ENCODE measurements at places on chromosomes 4 and X.

DNA sequence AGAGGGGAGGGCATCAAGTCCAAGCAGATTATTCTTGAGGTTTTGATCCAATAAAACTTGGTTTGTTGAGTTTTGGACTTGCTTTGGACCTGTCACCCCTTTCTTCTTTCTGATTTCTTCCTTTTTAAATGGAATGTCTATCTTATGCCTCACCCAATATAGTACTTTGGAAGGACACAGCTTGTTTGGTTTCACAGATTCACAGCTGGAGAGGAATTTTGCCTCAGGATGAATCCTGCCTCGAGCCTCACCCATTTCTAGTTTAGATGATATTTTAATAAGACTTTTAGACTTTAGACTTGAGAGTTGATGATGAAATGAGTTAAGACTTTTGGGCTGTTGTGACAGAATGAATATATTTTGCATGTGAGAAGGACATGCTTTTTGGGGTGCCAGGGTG is 136.9 kb upstream of the PDE5A start:
- DNase-seq, result no peak

GRCh38 chr4:158766434-158767044 is 2.3 kb upstream of the FNIP2 start:
- DNase-seq, result no peak

DNA sequence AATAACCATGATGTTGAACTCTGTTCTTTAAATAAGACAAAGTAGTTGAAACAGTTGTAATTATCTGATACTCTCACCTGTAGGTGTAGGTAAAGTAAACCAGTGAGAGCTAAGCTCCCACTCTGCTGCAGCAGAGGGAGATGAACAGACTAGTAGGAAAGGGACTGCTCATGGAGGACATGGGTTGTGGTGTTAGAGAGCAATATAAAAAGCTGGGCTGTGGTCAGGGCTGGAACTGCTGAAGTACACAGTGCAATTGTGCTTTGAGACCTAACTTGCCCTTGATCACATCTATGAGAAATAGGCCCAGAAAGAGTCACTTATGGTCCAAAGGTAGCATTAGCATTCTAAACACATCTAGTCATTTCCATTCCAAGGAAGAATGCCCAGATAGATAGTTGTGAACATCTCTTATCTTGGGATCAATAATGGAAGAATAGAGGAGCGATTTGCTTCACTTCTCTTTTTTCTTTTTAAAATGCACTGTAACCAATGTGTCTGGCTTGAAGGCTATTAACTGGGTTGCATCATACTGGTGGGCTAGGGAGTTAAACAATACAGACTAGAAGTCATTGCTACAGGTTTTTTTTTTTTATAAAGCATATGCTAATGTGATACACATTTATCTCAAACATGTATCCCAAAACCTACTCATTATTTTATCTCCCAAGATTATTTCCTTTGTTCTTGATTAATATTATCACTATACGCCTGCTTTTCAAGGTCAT is 251.3 kb upstream of the CENPE start:
- DNase-seq, result no peak

DNA sequence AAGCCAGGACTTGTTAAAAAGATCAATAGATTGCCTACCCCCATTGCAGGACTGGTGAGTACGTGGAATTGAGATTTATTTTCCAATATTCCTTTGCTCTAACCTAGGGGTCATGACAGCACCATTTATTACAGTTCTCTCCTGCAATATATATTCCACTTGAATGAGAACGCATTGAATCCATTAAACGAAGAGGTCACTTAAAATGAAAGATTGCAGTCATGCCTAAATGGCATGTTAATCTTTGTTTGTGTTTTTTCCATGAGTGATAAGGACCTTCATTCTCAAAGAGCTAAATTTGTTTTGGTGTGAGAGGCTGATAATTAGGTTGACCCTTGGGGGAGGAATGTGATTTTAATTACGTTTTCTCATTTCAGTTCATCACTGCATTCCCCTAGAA is 13.5 kb upstream of the LIMCH1 start:
- no peak for DNase-seq

- no peak for DNase-seq
Observed at GRCh38 chr4:77500801-77501200, 104.8 kb upstream of the CXCL13 start.

DNA sequence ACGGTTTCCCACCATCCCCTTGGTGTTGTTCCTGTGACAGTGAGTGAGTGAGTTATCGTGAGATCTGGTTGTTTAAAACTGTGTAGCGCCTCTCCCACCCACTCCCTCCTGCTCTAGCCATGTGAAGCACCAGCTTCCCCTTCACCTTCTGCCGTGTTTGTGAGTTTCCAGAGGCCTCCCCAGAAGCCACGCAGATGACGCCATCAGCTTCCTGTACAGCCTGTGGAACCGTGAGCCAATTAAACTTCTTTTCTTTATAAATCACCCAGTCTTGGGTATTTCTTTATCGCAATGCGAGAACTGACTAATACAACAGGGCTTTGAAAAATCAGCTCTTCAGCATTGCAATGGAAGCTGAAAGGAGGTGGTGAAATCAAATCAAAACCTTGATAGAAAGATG is 50.0 kb downstream of the FGFBP1 start:
- no peak for DNase-seq

- no peak for DNase-seq
Observed at GRCh38 chr4:120874792-120875774, 47.4 kb downstream of the PRDM5 start.

DNA sequence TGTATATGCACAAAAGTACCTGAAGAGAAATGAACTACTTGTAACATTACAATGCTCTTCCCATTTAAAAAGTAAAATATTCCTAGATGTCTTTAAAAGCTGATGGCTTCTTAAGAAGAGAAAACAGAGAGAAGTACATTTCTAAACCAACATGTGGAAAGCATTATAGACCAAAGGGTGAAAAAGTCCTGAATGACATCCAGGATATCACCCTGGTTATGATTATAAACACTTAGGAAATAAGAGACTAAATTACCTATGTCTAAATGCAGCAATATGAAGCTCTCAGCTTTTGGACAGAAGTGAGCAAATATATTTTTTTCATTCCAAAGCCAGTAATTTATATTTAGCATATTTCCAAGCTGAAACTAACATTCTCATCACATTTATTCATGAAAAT is 21.7 kb upstream of the EGFL6 start:
- DNase-seq, result no peak

GRCh38 chr4:106569146-106570031 is 200.8 kb upstream of the GIMD1 start:
- DNase-seq, result no peak

GRCh38 chrX:87006561-87006960 is 511.0 kb upstream of the KLHL4 start:
- no peak for DNase-seq

DNA sequence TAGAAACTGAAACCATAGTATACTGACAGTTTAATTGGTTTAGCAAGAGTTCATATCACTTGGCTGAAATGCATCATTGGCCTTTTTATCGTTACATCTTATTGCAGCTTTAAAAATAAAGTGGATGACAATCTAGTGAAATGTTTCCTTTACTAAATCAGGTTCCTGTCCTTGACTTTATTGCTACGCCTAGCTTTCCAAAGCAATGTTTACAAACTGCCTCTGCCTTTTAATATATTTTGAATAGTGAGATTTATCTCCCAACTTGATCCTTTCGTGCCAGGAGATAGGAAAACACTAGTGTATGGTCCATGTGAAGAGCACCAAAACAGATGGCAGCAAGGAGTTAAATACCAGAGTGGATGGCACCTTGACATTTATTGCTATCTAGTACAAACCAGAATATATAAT is 67.0 kb downstream of the GPC3 start:
- no peak for DNase-seq

DNA sequence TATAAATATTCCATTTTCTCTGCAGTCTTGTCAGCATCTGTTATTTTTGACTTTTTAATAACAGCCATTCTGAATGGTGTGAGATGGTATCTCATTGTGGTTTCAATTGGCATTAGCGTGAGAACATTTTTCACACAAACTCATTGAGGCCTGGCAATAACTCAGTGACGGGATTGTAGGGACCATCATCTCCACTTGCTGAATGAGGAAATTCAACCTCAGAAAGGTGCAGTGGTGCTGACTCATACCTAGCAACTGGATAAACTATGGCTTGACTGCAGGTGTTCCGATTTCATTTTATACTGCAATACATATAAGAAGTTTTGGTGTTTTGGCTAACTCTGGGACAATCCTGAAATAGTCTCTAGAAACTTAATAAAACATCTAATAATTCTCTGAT is 88.3 kb upstream of the DDIT4L start:
- no peak for DNase-seq

- peak; percentile 42 for DNase-seq
Observed at GRCh38 chrX:132023896-132024386, 839 bp downstream of the STK26 start.

DNA sequence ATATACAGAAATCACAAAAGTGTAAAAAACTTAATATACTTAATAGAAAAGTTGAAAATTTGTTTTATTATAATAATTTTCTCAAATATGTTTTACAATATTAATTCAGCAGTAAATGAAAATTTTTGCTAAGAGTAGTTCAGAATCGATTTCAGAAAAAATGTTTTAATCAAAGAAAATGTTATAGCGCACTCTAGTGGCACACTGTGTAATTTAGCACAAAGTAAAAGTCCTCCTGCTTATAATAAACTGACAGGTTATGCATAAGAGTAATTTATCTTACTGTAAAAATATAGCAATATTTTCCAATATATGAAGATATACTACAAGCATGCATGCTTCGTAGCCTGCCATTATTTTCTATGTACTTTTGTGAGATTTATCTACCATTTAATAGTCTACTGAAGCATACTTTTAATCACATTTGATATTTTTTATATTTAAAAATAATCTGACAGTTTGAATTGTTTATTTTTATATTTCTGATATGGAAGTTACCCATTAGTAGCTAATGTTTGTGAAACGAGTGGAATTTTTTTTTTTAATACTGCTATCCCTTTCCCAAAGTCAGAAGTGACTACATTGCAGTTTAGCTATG is 217.9 kb upstream of the KLHL4 start:
- no peak for DNase-seq

DNA sequence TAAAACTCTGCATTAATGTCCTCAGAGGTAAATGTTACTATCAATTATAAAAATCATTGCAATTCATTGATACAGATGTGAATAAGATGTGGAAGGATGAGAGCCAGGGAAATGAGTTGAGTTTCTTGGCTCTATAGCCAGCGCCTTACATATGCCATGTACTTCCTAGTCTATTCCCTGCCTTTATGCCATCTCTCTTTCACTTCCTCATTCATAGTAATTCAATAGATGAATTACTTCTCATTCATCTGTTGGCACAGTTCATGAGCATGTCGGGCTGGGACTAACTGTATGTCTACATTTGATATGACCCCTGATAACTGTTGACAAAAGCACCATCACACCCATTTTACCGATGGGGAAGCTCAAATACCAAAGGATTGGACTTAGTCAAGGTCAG is 55.7 kb downstream of the LNX1 start:
- no peak for DNase-seq

GRCh38 chr4:53943345-53944085 is 120.9 kb downstream of the CHIC2 start:
- no peak for DNase-seq

GRCh38 chr4:48403779-48404178 is 62.5 kb downstream of the SLAIN2 start:
- DNase-seq, result no peak

- no peak for DNase-seq
Observed at GRCh38 chrX:54223581-54223980, 40.5 kb upstream of the FAM120C start.

GRCh38 chr4:85610450-85610849 is 135.5 kb downstream of the ARHGAP24 start:
- DNase-seq, result no peak

DNA sequence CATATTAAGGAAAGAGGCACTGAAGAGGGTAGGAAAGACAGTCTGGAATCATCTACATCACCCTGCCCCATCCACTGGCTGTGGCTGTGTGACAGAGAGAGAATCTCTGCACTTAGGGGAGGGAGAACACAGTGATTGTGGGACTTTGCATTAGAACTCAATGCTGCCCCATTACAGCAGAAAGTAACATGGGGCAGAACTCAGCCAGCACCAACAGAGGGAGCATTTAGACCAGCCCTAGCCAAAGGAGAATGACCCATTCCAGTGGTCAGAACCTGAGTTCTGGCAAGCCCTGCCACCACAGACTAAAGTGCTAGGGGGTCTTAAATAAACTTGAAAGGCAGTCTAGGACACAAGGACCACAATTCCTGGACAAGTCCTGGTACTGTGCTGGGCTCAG is 37.9 kb downstream of the ZNF330 start:
- DNase-seq, result no peak

GRCh38 chrX:145393702-145394235 is 146.5 kb downstream of the SPANXN1 start:
- DNase-seq, result no peak

GRCh38 chrX:47649271-47649670 is 1.1 kb downstream of the ELK1 start:
- no peak for DNase-seq

DNA sequence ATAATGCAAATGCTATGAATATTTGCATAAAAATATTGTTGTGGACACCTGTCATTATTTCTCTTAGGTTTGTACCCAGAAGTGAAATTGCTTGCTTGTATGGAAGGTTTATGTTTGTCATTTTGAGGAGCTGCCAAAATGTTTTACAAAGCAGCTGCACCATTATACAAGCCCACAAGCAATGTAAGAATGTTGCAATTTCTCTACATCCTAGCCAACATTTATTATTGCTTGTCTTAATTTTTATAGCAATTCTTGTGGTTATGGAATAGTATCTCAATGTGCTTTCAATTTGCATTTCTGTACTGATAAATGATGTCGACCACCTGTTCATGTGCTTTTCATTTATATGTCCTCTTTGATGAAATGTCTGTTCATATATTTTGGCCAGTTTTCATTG is 18.7 kb upstream of the RBMX start:
- DNase-seq, result no peak

GRCh38 chr4:80307774-80308465 is 27.6 kb upstream of the CFAP299 start:
- no peak for DNase-seq
